ENCODE measurements at places on chromosomes 7 and 10. TPM values are rescaled to one million over a fixed set of nuclear protein-coding genes. Genes with fewer than 3 reads are reported as not detected.
A peak's percentile ranks its signal among the peaks of the same experiment; 100 is the strongest.

GRCh38 chr10:119650692-119651513 lies at the start of gene BAG3:
BAG3 (plus strand) TSS chr10:119651380; CDS start chr10:119651676, 296 bp downstream.
- peak within 1 kb of the TSS; percentile 99 for H3K27ac ChIP-seq
- no peaks in the 10 kb centered on the region for H3K27me3 ChIP-seq
- H3K4me3 ChIP-seq, result peak within 1 kb of the TSS; percentile 64
- peaks cover 34% of the 10 kb centered on the region for H3K4me1 ChIP-seq
- DNase-seq, result peak; percentile 97

DNA sequence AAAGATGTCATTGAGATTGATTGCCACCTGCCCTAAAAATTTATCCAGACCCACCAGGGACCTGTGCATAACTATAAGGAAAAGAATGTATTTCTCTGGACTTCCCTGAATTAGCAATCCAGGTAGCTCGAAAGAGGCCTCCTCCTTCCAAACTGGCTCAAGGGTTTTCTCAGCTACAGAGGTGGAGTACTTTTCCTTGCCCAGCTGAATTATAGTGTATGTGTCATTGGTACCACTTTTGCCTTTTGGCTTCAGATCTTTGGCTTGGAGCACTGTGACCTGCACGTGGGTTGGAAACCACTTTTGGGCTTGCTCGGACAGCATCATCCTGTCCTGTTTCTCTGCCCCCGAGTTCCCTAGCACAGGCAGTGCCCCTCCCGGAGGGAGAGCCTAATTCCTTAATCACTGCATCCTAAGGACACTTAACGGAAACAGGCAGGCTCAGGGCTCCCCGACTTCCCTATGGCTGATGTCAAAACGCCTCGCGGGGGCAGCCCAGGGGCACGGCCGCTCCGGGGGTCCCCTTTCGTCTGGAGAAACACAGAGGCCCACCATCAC lies 825 bp downstream of the RAB11FIP2 start:
- H3K4me1 ChIP-seq, result peaks cover 55% of the 10 kb centered on the region
- peak overlapping the region; percentile 96 for H3K27ac ChIP-seq
- peak; percentile 68 for DNase-seq
- no peaks in the 10 kb centered on the region for H3K36me3 ChIP-seq

- no peak for DNase-seq
- no peak overlapping the region for H3K4me3 ChIP-seq
- H3K4me1 ChIP-seq, result no peaks in the 10 kb centered on the region
- no peak overlapping the region for H3K27ac ChIP-seq
Observed at GRCh38 chr7:134422638-134423037, 36.3 kb downstream of the AKR1B1 start.

DNA sequence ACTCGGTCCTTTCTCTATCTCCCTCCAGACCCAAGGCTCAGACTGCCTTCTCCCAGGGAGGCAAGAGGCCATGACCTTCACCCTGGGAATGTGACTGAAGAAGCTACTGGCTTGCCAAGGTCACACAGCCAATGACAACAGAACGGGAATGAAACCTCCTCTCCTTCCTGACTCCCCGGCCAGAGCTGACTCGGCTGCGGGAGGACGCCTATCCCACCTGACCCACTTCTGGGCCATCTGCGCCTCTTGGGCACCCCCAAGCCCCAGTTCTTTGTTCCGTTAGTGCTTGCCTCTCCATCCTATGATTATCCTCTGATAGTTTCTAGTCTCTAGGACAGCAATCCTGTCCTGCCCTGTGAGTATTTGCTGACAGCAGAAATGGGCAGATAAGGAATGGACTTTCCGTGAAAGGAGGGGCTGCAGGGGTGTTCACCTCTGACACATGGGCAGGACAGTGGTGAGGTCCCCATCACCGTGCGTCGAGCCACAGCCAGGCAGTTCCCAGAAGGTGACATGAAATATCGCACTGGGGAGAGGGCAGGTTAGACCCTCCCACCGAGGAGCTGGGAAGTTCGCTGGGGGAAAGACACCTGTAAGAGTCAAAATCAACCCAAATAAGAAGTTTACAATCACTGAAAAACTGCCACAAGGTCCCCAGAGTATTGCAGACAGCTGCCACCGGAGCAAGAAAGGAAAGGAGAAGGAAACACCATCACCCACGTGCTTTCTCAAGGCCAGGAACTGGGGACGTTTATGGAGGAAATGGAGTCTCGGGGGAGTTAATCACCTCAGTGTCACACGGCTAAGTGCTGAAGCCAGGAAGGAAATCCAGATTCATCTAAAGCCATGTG lies 63.0 kb downstream of the INSIG1 start:
- no peak overlapping the region for H3K27ac ChIP-seq
- no peak for DNase-seq
- H3K4me1 ChIP-seq, result no peaks in the 10 kb centered on the region
- no peaks in the 10 kb centered on the region for H3K27me3 ChIP-seq
- no peaks in the 10 kb centered on the region for H3K36me3 ChIP-seq

- H3K36me3 ChIP-seq, result no peaks in the 10 kb centered on the region
- H3K4me1 ChIP-seq, result no peaks in the 10 kb centered on the region
- no peak overlapping the region for H3K4me3 ChIP-seq
- H3K27ac ChIP-seq, result no peak overlapping the region
- no peak for DNase-seq
- H3K27me3 ChIP-seq, result no peaks in the 10 kb centered on the region
Observed at GRCh38 chr10:100847440-100847839, 65.3 kb upstream of the SLF2 start.

GRCh38 chr7:119996634-119997033 lies 276.3 kb upstream of the KCND2 start:
- H3K4me1 ChIP-seq, result no peaks in the 10 kb centered on the region
- no peak for DNase-seq
- no peak overlapping the region for H3K27ac ChIP-seq
- no peaks in the 10 kb centered on the region for H3K27me3 ChIP-seq
- H3K4me3 ChIP-seq, result no peak overlapping the region
- H3K36me3 ChIP-seq, result no peaks in the 10 kb centered on the region

The STK32C gene
- 2.6 TPM for total RNA-seq

GRCh38 chr7:28208506-28208905 lies 27.9 kb upstream of the JAZF1 start:
- no peak overlapping the region for H3K4me3 ChIP-seq
- H3K4me1 ChIP-seq, result no peaks in the 10 kb centered on the region
- no peak overlapping the region for H3K27ac ChIP-seq

DNA sequence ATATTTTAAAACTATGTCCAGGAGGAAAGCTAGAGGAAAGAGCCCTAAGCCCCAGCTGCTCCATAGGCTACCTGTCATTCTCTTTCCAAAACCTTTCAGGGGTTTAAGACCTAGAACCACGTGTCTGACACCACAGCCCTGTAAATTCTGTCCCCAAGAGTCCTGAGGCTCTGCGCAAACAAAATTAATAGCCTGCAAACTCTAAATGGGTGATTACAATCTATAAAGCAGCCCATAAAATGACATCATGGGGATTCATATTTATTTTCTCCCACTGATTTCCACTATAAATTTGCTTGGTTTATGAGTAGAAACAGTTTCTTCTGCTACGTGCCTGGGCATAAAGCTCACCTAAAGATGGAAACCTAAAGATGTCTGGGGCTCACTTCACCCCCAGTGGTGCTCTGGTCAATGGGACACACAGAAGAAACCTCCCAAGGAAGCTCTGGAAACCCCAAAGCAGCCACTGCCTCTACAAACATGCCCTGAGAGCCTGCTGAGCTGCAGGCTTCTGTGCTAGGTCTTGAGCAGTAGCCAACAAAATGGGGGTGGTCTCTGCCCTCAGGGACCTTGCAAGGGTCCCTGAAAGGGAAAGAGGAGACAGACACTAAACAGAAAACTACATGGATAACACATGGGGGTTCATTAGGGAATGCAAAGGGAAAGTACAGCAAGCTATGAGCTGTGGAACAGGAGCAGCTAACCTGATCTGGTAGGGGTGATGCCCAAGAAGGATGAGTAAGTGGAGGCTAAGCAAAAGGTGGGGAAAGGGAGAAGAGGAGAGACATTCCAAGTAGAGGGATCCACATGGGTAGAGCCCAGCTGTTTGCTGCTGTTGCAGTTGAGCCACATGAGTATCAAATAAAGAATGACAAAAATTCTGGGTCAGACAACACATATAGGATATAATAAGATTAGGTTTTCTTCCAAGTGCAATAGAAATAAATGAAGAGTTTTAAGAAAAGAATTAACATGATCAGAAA lies 331.7 kb downstream of the KCNMA1 start:
- no peak overlapping the region for H3K4me3 ChIP-seq
- DNase-seq, result no peak
- no peak overlapping the region for H3K27ac ChIP-seq
- no peaks in the 10 kb centered on the region for H3K4me1 ChIP-seq
- H3K27me3 ChIP-seq, result no peaks in the 10 kb centered on the region
- no peaks in the 10 kb centered on the region for H3K36me3 ChIP-seq

The ENTPD1 gene
- 15.0 TPM for total RNA-seq

DNA sequence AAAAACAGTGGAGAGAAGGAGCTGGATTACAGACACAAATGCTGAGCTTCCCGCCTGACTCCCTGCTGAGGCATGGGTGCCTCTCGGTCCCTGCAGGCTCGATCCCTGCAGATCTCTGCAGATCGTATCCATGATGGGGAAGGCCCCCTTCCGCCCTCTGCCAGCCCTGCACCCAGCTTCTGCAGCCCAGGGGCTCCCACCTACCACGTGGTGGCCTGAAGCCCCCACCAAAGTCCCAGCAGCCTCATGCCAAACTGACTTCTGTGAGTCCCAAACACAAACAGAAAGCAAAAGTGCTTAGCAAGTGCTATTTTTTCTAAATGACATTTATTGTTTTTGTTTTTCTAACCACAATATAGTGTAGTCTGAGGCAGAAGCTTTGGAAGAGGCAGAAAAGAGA lies 127.1 kb upstream of the CHST15 start:
- peaks cover 20% of the 10 kb centered on the region for H3K4me1 ChIP-seq
- no peak overlapping the region for H3K27ac ChIP-seq
- no peaks in the 10 kb centered on the region for H3K27me3 ChIP-seq

DNA sequence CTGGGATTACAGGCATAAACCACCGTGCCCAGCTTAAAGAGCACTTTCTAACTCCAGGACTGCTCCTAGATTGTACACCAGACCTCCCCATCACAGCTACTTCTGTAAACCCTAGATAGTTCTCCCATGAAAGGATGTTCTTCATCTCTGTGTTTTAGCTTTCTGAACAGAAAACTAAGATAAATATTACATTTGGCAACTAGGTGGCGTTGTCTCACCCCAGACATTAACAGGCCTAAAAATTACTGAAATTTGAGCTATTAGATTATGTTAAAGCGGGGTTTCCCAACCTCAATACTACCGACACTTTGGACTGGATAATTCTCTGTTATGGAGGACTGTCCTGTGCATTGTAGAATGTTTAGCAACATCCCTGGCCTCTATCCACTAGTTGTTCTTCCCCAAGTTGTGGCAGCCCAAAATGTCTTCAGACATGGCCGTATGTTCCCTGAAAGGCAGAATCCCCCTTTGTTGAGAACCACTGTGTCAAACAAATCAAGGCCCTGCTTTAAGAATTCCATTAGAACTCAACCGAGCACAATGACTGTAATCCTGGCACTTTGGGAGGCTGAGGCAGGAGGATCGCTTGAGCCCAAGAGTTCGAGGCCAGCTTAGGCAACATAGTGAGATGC lies 19.1 kb downstream of the ATOH7 start:
- no peak overlapping the region for H3K27ac ChIP-seq
- H3K4me3 ChIP-seq, result no peak overlapping the region
- no peaks in the 10 kb centered on the region for H3K4me1 ChIP-seq
- peaks cover 48% of the 10 kb centered on the region for H3K36me3 ChIP-seq
- no peaks in the 10 kb centered on the region for H3K27me3 ChIP-seq

GRCh38 chr7:36601601-36602000 lies 122.7 kb downstream of the AOAH start:
- no peaks in the 10 kb centered on the region for H3K4me1 ChIP-seq
- no peak overlapping the region for H3K4me3 ChIP-seq
- no peak overlapping the region for H3K27ac ChIP-seq
- no peaks in the 10 kb centered on the region for H3K36me3 ChIP-seq

GRCh38 chr7:135102372-135102771 lies 45.5 kb upstream of the TMEM140 start:
- no peak overlapping the region for H3K27ac ChIP-seq
- no peaks in the 10 kb centered on the region for H3K27me3 ChIP-seq
- no peaks in the 10 kb centered on the region for H3K36me3 ChIP-seq
- no peak for DNase-seq

The UCN3 gene
- total RNA-seq, result not detected

The SMARCD3 gene
- total RNA-seq, result 125 TPM

DNA sequence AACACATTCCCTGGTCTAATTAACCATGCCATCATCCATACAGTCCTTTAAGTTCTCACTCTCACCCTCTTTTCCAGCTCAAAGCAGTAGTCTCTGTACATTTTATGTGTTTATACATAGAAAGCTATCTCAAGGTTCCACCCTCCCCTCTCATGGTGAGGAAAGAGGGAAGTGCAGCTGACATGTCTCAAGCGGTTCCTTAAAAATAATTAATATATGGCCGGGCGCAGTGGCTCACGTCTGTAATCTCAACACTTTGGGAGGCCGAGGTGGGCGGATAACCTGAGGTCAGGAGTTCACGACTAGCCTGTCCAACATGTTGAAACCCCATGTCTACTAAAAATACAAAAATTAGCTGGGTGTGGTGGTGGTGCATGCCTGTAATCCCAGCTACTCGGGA lies 36.7 kb downstream of the ZC3HAV1 start:
- H3K27ac ChIP-seq, result no peak overlapping the region
- no peaks in the 10 kb centered on the region for H3K4me1 ChIP-seq
- no peak overlapping the region for H3K4me3 ChIP-seq
- no peak for DNase-seq
- peaks cover 58% of the 10 kb centered on the region for H3K36me3 ChIP-seq
- no peaks in the 10 kb centered on the region for H3K27me3 ChIP-seq

- no peaks in the 10 kb centered on the region for H3K4me1 ChIP-seq
- H3K27me3 ChIP-seq, result no peaks in the 10 kb centered on the region
- H3K36me3 ChIP-seq, result peaks cover 11% of the 10 kb centered on the region
- peak overlapping the region; percentile 75 for H3K27ac ChIP-seq
- DNase-seq, result no peak
Observed at GRCh38 chr10:125023862-125024496, 82.1 kb downstream of the ZRANB1 start.

- H3K4me3 ChIP-seq, result no peak overlapping the region
- DNase-seq, result no peak
- H3K27me3 ChIP-seq, result no peaks in the 10 kb centered on the region
Observed at GRCh38 chr10:74799721-74800221, 26.6 kb upstream of the KAT6B start.

DNA sequence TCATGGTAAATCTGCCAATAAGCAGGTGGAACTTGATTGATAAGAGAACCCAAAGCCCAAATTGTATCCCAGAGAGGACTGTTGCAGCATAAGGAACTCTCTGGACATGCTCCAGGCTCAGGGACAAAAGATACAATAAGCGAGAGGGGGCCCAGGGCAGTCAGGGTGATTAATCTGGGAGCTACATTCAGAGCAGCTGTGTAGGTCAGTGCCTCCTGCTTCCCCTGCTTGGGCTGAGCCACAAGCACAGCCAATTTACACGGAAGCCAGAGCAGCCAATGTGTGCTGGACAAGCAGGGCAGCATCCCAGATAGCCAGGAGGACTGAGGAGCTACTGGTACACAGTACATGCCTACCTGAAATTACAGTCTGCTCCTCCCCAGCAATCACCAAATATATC lies 24.2 kb downstream of the MYPN start:
- DNase-seq, result no peak
- no peaks in the 10 kb centered on the region for H3K4me1 ChIP-seq
- no peak overlapping the region for H3K4me3 ChIP-seq
- H3K27ac ChIP-seq, result peak overlapping the region; percentile 94
- H3K36me3 ChIP-seq, result no peaks in the 10 kb centered on the region

Measured in right atrium auricular region (tissue), 2 donors.